NCI-H2171 treated with DMSO at 0.1 percent for 48 hours (cell line): ENCODE measurements at places on chromosomes 5 and 9.

GRCh38 chr5:150112201-150113046 lies 26.1 kb upstream of the CSF1R start:
- no peak for DNase-seq

DNA sequence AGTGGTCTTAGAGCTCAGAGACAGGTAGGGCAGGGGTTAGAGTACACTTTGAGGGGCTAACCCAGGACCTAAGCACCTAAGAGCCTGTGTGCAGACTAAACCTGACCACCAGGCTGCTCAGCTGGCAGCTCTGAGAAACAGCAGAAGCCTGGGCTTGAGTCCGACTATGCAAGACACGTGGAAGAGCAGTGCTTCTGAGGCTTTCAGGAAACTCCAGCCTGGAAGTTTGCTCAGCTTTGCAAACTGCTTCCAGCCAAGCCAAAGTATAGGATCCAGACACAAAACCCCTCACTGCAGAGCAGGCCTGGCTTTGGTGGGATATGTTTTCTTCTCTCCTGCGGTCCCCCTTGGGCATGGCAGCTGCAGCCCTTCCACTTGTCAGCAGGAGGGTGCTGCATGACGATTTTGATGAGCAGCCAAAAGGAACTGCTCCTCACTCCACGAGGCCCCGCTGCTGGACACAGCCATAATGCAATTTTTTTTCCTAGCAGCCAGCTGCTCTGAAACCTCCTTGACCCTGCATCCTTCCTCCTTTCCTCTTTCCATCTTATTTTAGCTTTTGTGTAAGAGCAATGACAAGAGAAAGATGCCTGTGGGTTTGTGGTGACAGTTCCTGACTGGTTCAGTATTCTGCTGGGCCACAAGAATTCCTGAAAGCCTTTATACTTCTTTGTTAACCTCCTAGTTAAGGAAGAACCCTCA lies 123.1 kb downstream of the LIFR start:
- DNase-seq, result no peak

- DNase-seq, result no peak
These were observed 52.1 kb upstream of the CACNA1B start for GRCh38 chr9:137825324-137825989.

- DNase-seq, result no peak
These were observed 2.9 kb upstream of the DDX41 start for GRCh38 chr5:177519463-177520235.

- peak; percentile 46 for DNase-seq
These were observed 363.4 kb upstream of the SLC30A5 start for GRCh38 chr5:68730220-68730978.

DNA sequence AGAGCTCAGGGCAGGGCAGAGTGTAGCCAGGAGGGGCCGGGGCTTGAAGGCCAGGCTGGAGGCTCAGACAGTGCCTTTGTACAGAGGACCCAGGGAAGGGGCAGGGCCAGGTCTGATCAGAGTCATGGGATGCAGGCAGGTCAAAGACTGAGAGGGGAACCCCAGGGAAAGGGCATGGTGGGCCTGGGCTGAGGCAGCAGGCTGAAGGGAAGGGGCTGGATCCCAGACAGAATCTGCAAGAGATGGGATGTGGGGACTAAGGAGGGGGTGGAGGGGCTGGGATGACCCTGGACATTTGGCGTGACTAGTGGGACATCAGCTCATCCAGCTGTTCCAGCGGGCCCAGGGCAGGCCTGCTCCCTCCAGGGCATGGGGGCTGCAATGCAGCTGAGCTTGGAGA lies 15.5 kb upstream of the MRNIP start:
- DNase-seq, result no peak

- DNase-seq, result no peak
These were observed 108.1 kb upstream of the IER5L start for GRCh38 chr9:129285979-129286772.

- peak; percentile 12 for DNase-seq
These were observed at the start of gene PRUNE2 for GRCh38 chr9:76905791-76906646. Gene PRUNE2 (minus strand): TSS chr9:76906114. CDS start chr9:76905963, 151 bp downstream.

- no peak for DNase-seq
These were observed 39.2 kb downstream of the PDZD2 start for GRCh38 chr5:31678180-31678579.

- DNase-seq, result no peak
These were observed 97.3 kb upstream of the SLCO6A1 start for GRCh38 chr5:102596113-102596512.

DNA sequence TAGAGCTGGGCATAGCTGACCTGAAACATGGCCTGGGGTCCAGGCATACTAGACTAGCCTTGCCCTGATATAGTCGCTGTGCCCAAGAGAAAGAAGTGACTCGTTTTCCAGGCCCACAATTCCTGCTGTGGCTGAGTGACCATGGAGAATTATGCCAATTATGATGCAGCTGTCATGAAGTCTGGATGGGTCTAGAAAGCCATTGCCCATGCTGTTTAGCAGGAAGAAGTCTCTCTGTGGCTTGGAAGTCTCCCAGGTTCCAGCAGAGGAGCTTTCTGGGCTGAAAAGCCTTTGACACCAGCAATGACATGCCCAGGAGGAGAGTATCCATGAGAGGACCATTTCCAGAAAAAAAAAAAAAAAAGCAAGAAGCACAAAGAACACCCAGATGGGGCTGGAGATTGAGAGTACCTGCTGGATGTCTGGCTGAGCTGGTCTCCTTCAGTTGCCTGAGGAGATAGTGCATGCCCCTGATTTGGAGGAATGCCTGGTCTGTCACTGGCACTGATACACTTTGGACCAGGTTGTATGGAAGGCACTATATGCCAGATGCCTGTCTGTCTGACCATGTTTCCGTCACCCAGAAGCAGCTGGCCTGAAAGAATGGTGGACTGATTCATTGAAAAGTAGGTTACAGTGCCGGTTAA lies 128.0 kb upstream of the EPB41L4A start:
- no peak for DNase-seq

DNA sequence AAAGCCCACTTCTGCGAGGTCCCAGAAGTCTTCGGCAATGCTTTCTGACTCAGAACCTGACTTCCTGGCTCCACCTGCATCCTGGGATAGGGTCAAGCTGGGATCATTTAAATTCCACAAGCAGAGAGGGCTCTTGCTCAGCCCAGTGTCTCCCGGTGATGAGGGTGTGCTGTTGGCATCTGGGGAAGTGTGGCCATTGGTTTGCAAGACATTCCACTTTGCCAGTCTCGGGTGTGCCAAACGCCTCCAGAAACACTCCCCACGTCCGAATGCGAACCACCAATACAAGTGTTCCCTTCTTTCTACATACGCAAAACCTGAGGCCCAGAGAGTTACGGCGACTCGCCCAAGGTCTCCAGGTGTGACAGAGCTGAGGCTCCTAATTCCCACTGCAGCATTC lies 43.1 kb upstream of the FCN2 start:
- DNase-seq, result no peak

- DNase-seq, result no peak
These were observed 43.3 kb downstream of the CD180 start for GRCh38 chr5:67153292-67153691.

DNA sequence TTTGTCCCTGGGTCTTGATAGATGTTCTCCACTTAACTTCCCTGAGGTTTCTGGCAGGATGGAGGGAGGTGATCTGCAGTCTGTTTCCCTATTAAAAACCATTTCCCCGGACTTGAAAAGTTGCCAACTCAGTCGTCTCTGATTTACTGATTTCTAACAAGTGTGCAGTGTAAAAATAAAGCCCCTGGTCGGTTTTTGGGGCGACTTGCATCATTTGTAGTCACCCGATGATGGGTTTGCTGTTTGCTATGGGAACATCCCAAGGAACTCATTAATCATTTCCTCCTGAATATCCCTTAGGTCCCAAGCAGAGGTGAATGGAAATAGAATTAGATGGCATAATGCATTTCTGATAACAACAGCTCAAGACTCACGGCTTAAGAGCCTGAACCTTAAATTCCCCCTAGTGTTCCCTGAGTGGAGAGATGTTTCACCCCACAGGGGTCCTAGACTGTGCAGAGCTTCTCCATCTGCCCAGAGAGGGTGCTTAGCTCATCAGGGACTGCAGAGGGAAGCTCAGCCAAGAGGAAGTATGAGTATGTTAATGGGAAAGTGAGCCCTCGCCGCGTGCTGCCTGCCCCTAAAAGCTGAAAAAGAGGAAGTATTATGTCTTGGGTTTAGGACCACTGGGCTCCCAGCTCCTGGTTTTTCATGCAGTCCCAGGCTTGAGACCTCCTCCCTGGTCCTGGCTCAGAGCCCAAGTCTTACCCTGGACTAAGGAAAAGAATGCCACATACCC lies 115.1 kb upstream of the DAP start:
- DNase-seq, result peak; percentile 19

DNA sequence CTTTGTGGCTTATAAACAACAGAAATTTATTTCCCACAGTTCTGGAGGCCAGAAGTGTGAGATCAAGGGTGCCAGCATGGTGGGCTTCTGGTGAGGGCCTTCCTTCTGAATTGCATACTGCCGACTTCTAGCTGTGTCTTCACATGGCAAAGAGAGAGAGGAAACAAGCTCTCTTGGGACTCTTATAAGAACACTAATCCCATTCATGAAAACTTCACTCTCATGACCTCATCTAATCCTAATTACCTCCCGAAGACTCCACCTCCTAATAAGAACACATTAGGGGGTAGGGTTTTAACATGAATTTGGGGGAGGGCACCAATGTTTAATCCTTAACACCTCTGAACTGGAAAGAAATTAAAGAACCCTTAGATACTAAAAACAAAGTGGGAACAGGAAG lies 75.9 kb upstream of the MINAR2 start:
- DNase-seq, result no peak

DNA sequence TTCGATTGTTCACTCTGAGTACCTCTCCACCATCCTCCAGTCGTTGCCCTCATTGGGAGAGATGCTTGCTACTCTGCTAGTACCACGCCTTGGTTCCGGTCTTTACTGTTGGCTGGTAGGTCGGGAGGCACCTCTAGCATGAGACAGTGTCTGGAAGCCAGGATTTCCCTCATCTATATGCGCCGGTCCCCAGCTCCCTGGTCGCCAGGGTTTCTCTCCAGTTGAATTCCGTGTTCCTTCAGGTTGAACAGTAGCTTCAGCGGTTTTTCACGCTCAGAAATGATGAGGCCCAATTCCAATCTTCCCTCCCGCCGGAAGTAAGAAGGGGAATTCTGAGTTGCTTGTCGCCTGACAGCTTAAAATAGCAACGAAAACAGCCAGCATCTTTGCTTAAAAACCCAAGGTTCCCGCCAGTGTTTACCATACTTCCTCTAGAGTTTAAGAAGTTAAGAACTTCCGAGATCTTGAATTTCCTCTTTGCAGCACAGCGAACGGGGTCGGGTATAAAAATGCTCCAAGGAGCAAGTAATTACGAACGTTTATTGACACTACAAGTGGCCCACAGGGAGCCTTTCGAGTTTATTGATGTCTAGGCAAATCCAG lies 1.3 kb upstream of the ST8SIA4 start:
- DNase-seq, result no peak
